ENCODE measurements at places on chromosomes 6 and 20.

- DNase-seq: no peak
Measured at GRCh38 chr20:23047001-23047737, 2.3 kb downstream of the THBD start.

GRCh38 chr20:1185790-1186334, 1.1 kb upstream of the TMEM74B start:
- DNase-seq: peak; percentile 54

GRCh38 chr6:105611606-105612005, 208.7 kb upstream of the PREP start:
- no peak for DNase-seq

- no peak for DNase-seq
Measured at GRCh38 chr6:109743739-109744138, 52.6 kb downstream of the FIG4 start.

GRCh38 chr20:50478162-50478990, 31.8 kb upstream of the PTPN1 start:
- peak; percentile 70 for DNase-seq

DNA sequence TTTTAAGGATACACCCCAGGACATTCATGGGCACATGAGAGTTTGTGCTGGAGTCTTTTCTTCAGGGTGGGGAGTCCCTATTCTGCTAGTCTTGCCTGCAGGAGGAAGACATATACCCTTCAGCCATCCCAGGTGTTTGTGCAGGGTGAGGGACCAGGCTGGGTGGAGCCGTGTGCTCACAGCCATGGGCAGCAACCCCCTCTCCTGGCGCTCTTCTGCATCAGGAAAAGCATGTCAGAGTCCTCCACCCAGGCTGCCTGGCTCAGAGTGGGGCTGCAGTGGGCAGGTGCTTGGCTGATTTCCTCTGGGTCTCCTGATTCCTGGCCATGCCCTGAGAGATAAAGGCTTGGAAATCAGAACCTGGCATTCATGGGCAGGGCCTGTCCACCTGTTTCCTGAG, 22.7 kb upstream of the MLN start:
- no peak for DNase-seq

- DNase-seq: no peak
Measured at GRCh38 chr20:32045999-32046398, 6.0 kb upstream of the HCK start.

DNA sequence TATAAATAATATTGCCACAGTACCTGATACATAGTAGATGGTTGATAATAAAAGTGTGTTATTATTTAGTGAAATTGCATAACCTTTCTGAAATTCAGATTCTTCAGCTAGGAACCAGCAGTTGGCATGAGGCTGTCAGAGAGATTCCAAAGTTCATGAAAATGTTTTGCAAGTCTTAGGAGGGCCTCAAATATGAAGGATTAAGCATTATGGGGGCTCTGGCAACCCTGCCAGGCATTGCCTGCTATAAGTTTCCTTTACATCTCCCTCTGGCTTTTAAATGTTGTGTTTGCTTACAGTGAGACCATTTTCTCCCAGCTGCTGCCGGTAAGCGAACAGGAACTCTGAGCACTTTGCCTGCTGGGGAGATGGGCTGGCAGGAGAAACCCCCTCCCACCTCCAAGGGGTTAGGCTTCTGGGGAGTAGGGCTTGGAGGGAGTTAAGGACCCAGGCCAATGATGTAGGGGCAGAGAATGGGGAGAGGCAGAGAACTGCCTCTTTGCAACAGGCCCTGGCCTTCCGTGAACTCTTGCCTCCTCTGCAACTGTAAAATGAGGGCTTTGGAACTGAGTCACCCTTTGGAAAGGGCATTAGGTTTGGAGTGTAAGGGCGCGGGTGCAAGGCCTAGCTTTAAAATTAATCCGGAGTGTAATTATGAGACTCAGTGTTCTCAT, 33.2 kb upstream of the KIF3B start:
- no peak for DNase-seq

- no peak for DNase-seq
Measured at GRCh38 chr6:162882801-162883481, 155.2 kb downstream of the PACRG start.

DNA sequence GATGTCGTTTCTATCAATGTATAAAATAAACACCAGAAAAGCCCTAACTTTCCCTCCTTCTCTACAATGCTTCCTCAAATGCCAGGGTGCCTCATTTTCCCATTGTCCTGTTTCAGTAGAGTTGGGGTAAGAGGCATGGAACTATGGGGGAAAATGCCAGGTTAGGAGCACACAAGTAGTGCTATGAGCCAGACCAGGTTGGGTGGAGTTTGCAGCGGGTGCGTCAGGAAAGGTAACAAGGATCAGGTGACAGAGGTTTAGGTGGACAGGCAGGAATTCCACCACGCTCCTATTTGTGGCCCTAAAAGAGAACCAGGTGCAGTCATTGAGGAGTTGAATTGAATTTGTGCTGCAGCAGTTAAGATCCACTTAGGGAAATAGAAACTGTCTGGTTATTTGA, 36.5 kb downstream of the SYTL3 start:
- no peak for DNase-seq

GRCh38 chr6:141359953-141360352, 772.8 kb upstream of the GJE1 start:
- peak; percentile 26 for DNase-seq

GRCh38 chr6:88167352-88167937, 1.3 kb upstream of the CNR1 start:
- DNase-seq: no peak

DNA sequence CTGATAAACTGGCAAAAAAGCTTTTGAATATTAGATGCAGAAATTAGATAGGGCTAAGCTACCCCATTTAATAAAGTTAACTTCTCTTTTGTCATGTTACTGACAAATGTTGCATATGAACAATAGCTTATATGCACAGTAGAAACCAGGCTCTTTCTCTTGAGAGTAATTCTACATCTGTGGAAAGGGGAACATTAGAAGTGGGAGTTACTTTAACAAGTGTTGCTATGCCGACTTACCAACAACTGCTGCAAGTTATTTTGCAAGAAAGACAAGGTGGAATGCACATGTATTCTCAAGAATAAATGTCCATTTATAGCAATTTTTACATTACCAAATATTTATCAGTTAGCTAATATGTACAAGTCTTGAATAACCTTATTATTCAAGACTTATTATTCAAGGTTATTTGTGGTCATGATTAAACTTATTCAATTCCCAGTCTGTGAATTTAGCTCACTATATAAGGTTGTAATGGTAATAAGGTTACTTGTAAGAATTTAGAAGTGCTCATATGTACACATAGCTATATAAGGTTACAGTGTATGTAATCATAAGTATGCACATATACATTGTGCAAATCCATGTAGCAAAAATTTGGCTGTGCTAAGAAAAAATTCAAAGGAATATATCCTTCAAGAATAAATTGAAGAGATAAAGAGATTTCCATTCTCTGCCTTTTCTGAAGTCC, 38.3 kb downstream of the ADGRG6 start:
- DNase-seq: no peak

DNA sequence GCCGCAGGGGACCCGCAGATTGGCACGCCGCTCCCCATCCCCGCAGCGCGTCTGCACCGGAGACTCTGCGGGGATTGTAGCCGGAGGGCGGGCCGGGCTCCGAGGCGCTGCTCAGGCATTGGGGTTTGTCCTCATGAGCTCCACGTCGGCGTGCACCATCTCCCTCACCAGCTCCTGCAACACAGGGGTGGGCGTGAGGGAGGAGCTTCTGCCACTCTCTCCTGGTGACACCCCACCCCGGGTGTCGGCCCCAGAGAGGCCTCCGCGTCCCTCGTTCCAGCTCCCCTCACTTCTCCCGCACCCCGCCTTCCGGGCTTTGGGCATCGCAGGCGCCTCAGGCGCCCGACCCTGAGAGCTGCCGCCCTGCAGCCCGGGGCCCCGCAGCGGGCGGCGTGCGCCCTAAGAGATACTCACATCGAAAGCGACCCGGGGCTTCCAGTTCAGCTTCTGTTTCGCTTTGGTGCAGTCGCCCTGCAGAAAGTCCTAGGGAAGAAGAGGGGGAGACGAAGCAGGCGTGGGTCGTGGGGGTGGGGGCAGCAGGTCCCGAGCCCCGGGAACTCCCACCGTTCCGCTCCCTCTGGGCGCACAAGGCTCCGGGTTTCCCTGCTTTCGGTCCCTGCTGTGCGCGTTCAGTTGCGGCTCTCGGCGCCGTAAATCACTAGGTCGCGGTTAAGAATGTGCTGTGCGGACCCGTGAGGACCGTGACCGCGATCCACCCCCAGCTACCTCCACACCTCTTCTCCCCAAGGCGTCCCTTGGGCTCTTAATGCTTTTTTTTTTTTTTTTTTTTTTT, 14.5 kb downstream of the FOXC1 start:
- peak; percentile 61 for DNase-seq

DNA sequence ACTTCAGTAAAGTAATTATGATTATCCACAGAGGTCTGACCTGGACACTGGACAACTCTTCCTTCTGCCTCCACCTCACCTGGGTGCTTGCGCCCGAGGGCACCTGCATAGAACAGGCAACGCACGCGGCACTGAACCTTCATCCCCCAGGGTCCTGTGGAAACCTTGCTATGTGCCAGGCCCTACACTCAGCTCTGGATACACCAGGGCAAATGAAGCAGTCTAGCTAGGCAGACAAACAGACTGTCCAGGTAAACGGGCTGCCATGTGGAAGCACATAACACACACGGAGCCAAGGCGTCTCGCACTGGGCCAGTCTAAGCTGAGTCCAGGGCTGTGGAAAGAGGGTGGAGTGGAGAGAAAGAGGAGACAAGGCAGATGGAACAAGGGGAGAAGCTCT, 109.3 kb upstream of the AFDN start:
- DNase-seq: no peak

DNA sequence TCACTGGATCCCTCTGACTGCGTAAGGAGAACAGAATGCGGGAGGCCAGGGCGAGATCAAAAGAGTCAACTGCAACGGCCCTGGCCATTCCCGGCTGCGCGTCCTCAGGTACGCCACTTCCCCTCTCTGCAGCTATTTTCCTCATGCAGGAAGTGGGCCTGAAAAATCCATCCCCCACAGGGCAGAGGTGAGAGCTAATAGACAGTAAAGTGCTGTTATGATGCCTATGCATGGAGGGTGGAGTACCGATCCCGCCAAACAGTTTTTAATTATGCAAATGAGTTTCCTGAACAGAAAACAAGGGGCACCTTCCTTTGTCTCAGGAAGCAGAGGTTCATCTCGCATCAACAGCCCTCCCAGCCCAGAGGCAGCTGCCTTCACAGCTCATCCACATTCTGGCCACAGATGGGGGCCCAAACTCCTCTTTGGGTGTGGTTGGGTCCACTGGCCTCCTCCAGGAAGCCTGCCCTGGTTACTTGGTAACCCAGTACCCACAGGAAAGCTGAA, 9.3 kb downstream of the PREX1 start:
- DNase-seq: no peak

GRCh38 chr20:35311409-35311808, 19.2 kb upstream of the FAM83C start:
- DNase-seq: no peak

GRCh38 chr6:107600121-107600520, 110.2 kb downstream of the SOBP start:
- no peak for DNase-seq

DNA sequence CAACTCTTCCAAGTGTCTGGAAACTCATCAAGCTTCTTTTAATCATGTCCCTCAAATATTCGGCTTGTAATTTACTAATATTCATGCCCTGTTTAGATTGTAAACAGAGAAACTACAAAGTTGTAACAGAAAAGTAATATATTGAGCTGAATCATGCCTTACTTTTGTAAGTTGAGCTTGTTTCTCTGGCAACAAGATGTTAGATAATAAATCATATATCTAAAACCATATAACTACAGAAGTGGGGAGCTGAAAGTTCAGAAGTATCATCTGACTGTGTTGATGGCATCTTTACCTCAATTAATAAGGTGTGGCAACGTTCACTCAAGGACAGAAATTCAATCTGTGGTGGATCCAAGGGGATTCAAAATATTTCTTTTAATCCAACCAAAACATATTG, 263.9 kb downstream of the PLCB1 start:
- no peak for DNase-seq

DNA sequence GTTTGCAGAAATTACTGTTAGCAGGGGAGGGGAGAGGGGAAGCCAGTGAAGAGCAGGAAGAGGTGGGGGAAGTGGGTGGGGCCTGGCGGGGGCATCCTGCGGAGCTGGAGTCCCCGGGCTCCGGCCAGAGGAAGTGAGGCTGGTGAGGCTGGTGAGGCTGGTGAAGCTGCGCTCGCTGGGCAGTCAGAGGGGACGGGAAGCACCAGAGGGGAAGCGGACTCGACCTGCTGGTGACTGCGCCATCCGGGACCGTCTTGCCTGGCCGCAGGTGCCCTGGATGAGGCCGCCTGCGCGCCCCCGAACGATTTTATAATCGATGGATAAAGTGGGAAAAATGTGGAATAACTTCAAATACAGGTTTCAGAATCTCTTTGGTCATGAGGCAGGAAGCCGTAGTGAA, 635.3 kb upstream of the MARCKS start:
- peak; percentile 17 for DNase-seq

DNA sequence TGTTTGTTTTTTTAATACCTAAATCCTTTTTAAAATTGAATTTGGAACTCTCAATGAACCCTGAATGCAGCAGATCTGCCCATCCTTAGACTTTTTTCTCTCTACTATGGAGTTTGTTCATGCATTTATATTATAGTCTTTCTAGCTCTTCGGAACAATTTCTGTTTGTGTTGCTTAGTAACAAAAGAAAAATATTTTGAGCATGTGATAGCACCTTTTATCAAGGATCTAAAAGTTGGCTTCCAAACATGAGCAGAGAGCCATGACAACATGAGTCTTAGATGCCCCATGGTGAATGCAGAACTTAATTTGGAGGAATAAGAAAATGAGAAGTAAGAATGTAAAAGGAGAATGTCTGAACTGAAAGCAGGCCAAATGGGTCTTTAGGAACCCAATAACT, 133.7 kb downstream of the EDN1 start:
- no peak for DNase-seq

DNA sequence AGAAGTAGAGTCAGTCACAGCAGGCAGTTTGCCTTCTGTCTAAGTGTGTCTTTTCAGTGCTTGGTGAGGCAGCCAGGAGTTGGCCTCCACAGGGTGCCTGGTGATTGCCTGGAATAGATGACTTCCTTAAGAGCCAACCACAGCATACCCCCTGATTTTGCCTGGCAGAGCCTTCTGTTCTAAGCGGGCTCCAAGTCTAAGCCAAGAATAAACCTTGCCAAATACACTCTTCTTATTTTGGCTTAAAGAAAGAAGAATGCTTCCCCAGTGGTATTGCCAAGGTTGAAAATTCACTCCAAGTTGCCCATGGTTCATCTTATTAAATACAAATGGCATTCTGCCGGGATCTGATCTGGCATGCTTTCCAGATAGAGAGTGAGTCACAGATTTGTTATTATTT, 1424.8 kb upstream of the EYS start:
- DNase-seq: no peak

GRCh38 chr20:39825950-39826349, 863.1 kb downstream of the MAFB start:
- DNase-seq: no peak

DNA sequence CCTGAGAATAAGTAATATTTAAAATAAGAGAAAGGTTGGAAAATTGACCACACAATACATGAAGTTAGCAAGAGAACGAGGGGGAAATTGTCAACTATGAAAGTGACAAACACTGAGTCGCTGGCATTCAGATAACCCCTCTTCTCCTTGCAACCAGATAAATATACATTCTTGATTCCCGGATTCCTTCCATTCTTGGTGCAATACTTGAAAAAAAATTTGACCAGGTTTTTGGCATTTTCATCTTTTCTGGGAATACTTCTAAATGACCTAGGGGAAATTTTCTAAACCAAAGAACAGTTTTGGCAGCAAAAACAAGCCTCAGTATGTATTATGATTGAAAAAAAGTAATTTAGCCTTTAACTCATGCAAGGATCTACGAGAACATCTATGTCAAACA, 164.0 kb downstream of the PDE7B start:
- no peak for DNase-seq
